Activated CD4-positive, alpha-beta memory T cell treated with anti-CD3 and anti-CD28 coated beads for 36 hours (primary cell): ENCODE measurements at places on chromosomes 2 and 18. TPM values are rescaled to one million over a fixed set of nuclear protein-coding genes. Genes with fewer than 3 reads are reported as not detected.

Gene MARCHF4
- total RNA-seq, result not detected

Gene HES6
- 3.3 TPM for total RNA-seq

Gene ZNF804A
- not detected for total RNA-seq

Gene ZAP70
- 160 TPM for total RNA-seq

Gene ALKAL2
- total RNA-seq, result not detected

Gene MROH2A
- not detected for total RNA-seq

Gene HOXD13
- total RNA-seq, result not detected

Gene PDE11A
- not detected for total RNA-seq

- peaks cover 8% of the 10 kb centered on the region for H3K4me1 ChIP-seq
- H3K27ac ChIP-seq, result no peak overlapping the region
- DNase-seq, result no peak
- no peak overlapping the region for H3K4me3 ChIP-seq
Observed at GRCh38 chr18:11751341-11752115, 62.5 kb downstream of the GNAL start.

GRCh38 chr18:68035774-68036522 is 519.4 kb upstream of the DSEL start:
- H3K4me3 ChIP-seq, result no peak overlapping the region
- H3K4me1 ChIP-seq, result no peaks in the 10 kb centered on the region
- no peak for DNase-seq
- no peaks in the 10 kb centered on the region for H3K36me3 ChIP-seq

DNA sequence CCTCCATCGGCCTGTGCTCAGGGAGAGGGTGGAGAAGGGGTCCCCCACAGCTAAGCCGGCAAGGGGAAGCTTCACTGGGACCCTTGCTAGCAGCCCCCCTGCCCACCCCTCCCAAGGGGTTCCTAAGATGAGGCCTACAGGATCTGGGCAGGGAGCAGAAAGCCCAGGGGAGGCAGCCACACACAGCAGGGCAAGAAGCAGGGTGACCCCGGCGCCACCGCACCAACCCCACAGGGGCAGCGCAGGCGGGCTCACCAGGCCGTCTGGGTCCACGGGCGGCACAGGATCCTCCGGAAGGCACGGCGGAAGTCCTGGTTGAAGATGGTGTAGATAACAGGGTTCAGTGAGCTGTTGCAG is 1.8 kb downstream of the ADRA2B start:
- H3K4me3 ChIP-seq, result no peak overlapping the region
- no peak overlapping the region for H3K27ac ChIP-seq
- H3K27me3 ChIP-seq, result peaks cover 19% of the 10 kb centered on the region
- H3K4me1 ChIP-seq, result peaks cover 13% of the 10 kb centered on the region
- H3K36me3 ChIP-seq, result no peaks in the 10 kb centered on the region

- no peak overlapping the region for H3K27ac ChIP-seq
- H3K4me1 ChIP-seq, result peaks cover 6% of the 10 kb centered on the region
- DNase-seq, result no peak
Observed at GRCh38 chr2:186949726-186950256, 100.8 kb upstream of the ZSWIM2 start.

DNA sequence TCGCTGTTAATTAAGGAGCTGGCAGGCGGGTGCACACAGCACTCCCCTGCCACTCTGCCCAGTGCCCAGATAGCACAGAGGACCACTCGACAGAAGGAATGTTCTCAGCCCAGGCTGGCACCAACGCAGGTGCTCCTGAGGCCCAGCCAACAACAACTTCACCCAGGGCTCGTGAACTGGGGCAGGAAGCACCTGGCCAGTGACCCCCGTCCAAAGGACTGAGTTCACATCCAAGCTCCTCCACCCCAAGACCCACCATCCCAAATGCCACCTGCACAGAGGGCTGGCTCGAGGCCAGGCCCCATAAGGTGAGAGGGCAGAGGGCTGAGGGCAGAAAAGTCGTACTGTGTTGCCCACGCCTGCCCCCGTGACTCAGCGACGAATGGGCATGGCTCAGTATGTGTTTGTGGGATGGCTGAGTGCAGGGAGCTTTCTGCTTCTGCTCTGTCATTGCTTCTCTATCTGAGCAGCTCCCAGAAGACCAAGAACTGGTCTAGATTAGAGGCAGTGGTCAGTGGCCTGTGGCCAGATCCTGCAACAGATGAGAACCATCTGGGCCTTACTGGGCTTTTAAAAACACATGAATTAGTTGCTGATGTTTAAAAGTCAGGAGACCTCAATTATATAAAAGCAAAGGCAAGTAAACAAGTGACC is 68.4 kb downstream of the POLR1A start:
- peaks cover 77% of the 10 kb centered on the region for H3K4me1 ChIP-seq
- H3K27me3 ChIP-seq, result no peaks in the 10 kb centered on the region
- peaks cover 63% of the 10 kb centered on the region for H3K36me3 ChIP-seq

- H3K27me3 ChIP-seq, result peaks cover 2% of the 10 kb centered on the region
- H3K4me3 ChIP-seq, result no peak overlapping the region
- no peaks in the 10 kb centered on the region for H3K4me1 ChIP-seq
- H3K27ac ChIP-seq, result no peak overlapping the region
- H3K36me3 ChIP-seq, result no peaks in the 10 kb centered on the region
Observed at GRCh38 chr2:11842336-11842735, 95.9 kb downstream of the LPIN1 start.

GRCh38 chr2:5990086-5990485 is 297.9 kb downstream of the SOX11 start:
- H3K27ac ChIP-seq, result no peak overlapping the region
- H3K36me3 ChIP-seq, result no peaks in the 10 kb centered on the region
- no peak overlapping the region for H3K4me3 ChIP-seq
- H3K27me3 ChIP-seq, result no peaks in the 10 kb centered on the region
- DNase-seq, result no peak

GRCh38 chr18:34818064-34818463 is 108.0 kb downstream of the DTNA start:
- DNase-seq, result no peak
- H3K4me3 ChIP-seq, result no peak overlapping the region
- no peak overlapping the region for H3K27ac ChIP-seq
- peaks cover 14% of the 10 kb centered on the region for H3K27me3 ChIP-seq
- no peaks in the 10 kb centered on the region for H3K36me3 ChIP-seq
- no peaks in the 10 kb centered on the region for H3K4me1 ChIP-seq

DNA sequence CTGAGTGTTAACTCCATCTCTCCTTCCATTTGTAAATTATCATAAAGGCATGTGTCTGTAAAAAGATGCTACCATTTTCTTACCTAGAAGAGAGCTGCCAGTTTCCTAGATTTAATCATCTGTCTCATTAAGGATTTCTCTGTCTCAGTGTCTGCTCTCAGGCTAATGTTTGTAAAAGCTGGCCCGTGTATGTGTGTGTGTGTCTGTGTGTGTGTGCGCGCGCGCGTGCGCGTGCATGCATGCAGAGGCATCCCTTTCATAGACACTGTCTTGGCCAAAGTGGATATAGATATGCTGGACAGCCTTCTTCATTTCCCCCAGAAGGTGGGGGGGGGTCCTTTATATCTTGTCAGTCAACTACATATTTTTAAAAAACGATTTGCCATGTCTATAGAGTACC is 18.9 kb downstream of the MGAT5 start:
- no peak overlapping the region for H3K4me3 ChIP-seq
- peaks cover 24% of the 10 kb centered on the region for H3K36me3 ChIP-seq
- no peak overlapping the region for H3K27ac ChIP-seq
- peaks cover 36% of the 10 kb centered on the region for H3K4me1 ChIP-seq

DNA sequence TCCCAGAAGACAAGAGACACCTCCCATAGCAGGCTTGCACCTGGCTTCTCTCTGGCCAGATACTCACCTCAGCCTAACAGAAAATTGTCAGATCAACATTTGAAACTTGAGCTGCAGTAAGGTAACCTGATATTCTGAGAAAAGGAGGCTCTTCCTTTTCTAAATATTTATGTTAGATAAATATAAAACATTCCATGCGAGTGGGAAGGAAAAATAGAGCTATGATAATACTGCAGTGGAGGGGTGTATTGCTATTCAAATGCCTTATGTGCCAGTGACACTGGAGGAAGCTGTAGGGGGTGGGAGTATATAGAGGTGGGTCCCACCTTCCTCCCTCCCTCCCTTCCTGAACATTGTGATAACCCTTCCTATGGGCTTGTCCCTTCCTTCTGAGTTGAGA is 515.5 kb upstream of the CHAC2 start:
- H3K27me3 ChIP-seq, result no peaks in the 10 kb centered on the region
- no peak overlapping the region for H3K4me3 ChIP-seq
- H3K27ac ChIP-seq, result no peak overlapping the region
- H3K36me3 ChIP-seq, result no peaks in the 10 kb centered on the region
- no peak for DNase-seq
- no peaks in the 10 kb centered on the region for H3K4me1 ChIP-seq

GRCh38 chr2:226716126-226716525 is 83.5 kb downstream of the IRS1 start:
- H3K27me3 ChIP-seq, result peaks cover 8% of the 10 kb centered on the region
- no peak overlapping the region for H3K27ac ChIP-seq
- no peaks in the 10 kb centered on the region for H3K4me1 ChIP-seq
- H3K36me3 ChIP-seq, result no peaks in the 10 kb centered on the region

- H3K27ac ChIP-seq, result peak overlapping the region; percentile 71
- no peaks in the 10 kb centered on the region for H3K36me3 ChIP-seq
- no peak overlapping the region for H3K4me3 ChIP-seq
- no peaks in the 10 kb centered on the region for H3K27me3 ChIP-seq
Observed at GRCh38 chr2:68388358-68388757, 23.3 kb downstream of the PLEK start.
